ENCODE measurements at places on chromosomes 1 and 21.

GRCh38 chr21:25903607-25904006, 168.8 kb downstream of the GABPA start:
- no peak for DNase-seq

GRCh38 chr1:43034195-43034658, 75.6 kb upstream of the SLC2A1 start:
- no peak for DNase-seq

DNA sequence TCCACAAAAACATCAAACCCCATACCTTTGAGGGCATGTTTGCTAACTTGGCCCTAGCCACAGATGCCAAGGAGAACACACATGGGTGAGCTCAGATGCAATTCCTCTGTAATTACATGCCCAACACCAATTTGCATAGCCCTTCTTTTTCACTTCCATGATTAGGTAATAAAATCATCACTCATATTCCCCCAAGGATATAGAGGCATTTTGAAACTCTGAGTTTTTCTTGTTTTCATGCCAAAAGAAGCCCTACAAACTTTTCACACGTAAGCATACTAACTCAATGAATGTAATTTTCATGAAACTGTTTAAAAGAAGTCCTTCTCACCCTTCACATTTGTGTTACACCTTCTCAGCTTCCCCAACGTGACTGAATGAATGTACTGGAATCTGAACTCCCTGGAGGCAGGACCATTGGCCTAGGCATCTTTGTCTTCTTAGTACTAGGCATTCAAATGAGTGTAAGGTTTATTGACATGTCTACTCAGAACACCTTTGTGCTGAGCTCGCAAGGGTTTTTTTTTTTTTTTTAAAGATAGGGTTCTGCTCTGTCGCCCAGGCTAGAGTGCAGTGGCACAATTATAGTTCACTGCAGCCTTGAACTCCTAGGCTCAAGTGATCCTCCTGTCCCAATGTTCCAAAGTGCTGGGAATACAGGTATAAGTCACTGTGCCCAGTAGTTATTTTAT, 31.0 kb downstream of the FBXO42 start:
- DNase-seq, result no peak

- DNase-seq, result no peak
Observed at GRCh38 chr1:76764638-76765454, 102.4 kb upstream of the ST6GALNAC5 start.

DNA sequence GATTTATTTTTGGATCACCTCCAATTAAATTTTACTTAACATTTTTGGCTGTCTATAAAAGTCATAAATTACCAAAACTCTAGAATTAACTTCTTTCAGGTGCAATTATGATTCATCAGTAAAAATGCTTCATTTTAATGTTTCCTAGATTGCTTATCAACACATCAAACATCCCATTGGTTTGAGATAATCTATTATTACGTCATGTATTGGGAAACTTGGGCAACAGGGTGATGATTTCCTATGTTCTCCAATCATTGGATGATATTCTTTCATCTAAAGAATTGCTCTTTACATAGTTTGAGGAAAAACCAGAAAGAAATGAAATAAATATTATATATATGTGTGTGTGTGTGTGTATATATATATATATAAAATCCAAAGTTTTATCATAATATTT, 76.8 kb upstream of the KCNJ6 start:
- DNase-seq, result no peak

GRCh38 chr1:248805876-248806275, 19.8 kb downstream of the SH3BP5L start:
- no peak for DNase-seq

- no peak for DNase-seq
Observed at GRCh38 chr1:32208891-32209328, at the start of gene DCDC2B. DCDC2B (plus strand) TSS chr1:32209089; CDS start chr1:32209094, 5 bp downstream.

DNA sequence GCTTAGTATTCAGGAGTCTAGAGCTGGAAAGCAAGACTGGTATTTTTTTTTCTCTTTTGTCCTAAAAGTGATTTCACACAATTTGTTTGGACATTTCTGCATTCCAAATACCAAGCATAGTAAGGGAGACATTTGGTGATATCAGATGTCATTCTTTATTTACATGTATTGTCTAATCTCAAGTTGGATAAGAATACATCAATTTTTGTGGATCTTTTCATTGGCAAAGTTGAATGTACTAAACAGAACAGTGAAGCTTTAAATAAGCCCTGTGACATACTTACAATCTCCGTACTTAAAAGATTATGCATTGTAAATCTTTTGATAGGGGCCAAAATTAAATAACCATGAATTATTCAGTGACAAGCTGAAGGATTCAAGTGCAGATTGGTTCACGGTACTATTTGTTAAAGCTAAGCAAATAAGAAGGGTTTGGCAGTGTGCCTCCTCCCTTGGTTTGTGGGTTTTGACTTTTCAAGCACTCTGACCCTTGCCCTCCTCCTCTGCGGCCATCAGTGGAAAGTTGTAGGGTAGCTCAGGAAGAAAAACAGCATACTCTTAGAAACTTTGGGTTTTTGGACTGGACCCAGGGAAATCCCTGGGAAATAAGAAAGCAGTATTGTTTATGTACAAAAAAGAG, 663.7 kb downstream of the ADGRL2 start:
- no peak for DNase-seq

DNA sequence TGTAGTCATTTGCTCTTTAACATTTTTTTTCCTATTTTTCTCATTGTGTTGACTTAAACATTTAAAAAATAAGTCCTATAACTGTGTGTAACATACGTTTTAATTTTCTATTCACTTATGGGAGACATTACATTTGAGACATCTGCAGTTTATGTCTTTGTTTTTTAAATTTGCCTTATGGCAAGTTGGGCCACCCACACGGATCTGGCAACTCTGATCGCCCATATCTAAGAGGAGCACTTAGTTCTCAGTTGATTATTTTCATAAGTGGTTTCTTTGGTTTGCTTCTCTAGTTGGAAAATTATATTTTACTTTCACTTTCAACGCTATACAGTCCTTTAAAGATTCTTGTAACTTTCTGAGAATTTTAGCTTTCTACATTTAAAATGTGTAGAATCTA, 13.8 kb upstream of the ZNF124 start:
- DNase-seq, result no peak

GRCh38 chr1:240462277-240462676, 149.7 kb downstream of the GREM2 start:
- DNase-seq, result no peak

DNA sequence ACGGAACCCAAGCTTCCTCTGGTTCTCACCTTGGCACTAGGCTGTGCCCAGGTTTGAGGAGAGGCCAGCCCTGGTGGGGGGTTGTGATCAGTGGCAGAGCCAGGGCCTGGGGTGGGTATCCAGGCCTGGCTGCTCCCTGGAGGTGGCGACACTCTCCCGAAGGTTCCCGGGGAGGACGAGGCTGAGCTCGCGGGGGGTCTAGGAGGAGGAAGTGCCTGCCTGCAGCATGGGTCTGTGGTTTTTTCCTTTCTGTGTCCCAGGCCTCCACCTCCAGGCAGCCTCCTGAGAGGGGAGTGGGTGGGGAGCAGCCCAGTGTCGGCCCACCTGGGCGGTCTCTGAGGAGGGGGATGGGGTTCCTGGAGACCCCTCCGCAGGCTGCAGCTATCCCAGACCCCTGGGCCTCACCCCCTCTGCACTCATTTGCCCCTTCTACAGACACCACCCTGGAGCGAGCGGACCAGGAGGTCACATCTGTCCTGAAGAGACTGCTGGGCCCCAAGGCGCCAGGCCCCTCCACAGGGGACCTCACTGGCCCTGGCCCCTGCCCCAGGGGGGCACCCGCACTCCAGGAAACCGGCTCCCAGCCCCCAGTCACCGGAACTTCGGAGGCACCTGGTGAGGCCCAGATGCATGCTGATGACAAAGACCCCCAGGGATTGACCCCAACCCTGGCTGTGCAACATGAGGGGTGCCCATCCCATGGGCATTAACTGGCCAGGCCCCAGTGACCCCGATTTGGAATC, 44.3 kb downstream of the TRIM11 start:
- DNase-seq, result no peak

GRCh38 chr1:232728507-232729263, 76.5 kb upstream of the MAP10 start:
- DNase-seq, result no peak

DNA sequence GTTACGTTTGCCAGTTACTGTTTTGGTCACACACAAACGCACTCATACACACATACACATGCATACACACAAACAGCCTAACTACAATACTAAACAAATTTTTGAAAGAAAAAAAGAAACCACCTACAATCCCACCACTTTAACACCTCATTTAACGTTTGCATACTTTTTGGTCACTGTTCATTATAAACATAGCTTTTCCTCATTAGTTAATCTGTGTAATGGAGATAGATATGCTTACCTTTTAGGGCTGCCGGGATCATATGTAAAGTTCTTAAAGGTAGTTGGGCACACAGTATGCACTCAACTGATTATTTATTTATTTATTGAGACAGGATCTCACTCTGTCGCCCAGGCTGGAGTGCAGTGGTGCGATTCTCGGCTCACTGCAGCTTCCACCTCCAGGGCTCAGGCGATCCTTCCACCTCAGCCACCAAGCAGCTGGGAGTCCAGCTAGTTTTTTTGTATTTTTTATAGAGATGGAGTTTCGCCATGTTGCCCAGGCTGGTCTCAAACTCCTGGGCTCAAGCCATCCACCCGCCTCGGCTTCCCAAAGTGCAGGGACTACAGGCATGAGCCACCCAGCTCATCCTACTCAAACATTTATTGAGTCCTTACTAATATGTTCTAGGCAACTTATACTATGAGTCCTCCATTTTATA, 677 bp upstream of the BCL10 start:
- no peak for DNase-seq

DNA sequence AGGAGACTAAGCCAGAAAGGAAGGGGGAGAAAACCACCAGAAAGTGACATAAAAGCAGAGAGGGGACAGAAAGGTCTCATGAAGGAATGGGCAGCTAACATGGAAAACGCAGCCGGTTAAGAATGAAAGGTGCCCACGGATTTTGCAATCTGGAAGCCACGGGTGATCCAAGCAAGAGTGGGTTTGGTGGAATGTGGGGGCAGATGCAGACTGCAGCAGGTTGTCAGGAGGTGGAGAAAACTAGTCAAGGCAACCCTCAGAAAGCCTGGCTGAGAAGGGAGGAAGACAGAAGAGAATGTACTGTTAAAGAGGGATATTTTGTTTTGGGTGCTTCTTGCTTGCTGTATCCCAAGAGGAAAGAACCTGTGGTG, 12.6 kb upstream of the SMIM12 start:
- no peak for DNase-seq

- DNase-seq, result no peak
Observed at GRCh38 chr1:145951526-145951925, 6.3 kb downstream of the LIX1L start.

GRCh38 chr1:178541829-178542553, 29.1 kb downstream of the TEX35 start:
- DNase-seq, result no peak

GRCh38 chr1:52947490-52947889, 20.4 kb downstream of the SCP2 start:
- DNase-seq, result no peak

DNA sequence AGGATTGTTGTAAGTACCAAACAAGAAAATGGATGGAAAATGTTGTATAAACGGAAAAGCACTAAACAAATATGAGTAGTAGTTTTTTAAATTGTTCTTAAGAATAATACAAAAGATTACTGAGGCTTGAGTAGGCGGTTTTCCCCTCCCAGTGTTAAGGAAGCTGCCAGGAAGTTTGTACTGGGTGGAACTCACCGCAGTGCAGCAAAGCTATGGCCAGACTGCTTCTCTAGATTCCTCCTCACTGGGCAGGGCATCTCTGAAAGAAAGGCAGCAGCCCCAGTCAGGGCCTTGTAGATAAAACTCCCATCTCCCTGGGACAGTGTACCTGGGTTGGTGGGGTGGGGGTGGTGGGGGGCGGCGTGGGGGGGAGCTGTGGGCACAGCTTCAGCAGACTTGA, 58.7 kb downstream of the XCL2 start:
- DNase-seq, result no peak

DNA sequence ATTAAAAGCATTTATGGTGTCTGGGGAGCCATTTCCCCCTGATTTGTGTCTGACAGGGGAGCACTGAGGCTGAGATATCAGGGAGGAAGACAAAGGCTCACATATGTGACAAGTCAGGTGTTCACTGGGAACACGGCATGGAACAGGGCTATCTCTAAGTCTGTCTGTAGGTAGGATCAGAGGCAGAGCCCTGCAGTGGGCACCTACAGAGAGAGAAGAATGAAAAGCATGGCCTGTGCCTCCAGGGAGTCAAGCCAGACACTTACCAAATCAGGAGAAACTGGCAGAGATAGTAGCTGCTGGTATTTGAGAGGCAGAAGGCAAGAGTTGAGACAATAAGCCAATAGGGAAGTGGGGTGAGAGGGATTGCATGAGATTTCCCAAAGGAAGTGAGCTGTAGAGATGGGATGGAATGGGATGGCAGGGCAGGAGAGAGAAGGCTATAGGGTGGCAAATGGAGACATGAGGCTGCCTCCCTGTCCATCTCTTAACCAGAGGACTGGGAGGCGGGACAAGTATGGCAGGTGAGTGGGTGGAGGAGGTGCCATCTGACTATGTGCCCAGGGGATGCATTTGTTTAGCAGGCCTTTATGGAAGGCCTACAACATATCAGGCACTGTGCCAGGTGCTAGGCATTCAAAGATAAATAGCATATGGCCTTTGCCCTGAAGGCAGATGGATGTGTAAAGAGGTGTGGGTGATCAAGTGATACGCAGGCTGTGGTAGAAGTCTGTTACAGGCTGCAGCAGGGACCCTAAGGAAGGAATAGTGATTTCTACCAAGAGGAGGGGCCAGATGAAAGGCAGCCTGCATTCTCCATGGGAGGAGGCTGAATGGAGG, 136.2 kb upstream of the IPO9 start:
- DNase-seq, result no peak

- DNase-seq, result no peak
Observed at GRCh38 chr21:29641635-29642550, 297.9 kb downstream of the GRIK1 start.

DNA sequence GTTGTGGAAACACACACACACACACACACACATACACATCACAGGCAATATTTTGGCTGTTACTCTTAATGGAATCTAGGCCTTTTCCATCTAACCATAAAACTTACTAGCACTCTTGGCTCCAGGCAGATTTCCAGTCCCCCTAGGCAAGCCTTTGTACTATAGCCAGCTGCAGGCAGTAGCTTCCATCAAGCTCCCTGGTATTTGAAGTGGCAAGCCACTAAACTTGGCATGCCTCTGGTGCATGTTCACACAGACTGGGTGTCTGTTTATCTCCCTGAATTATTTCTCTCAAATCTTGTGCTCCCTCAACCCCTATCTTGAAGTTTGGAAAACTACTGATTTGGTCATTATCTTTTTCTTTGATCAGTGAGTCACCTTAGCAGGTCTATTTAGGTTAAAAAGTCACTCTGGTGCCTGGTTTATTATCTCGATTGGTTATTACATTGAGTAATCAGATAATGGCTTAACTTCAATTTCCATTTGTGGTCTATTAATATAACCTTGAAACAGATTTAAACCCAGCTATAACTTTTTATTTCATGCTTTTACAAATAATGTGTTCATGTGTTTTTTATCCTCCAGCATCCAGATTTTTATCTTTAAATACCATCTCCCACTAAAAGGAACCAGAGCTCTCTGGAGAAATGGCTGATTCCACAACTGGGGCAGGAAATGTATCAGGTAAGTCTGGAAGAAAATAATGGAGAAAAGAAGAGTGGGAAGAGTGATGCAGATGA, 2.7 kb upstream of the RBM15 start:
- no peak for DNase-seq

All from cortex of kidney (tissue), 1 donor.